HAP-1 (cell line): ENCODE measurements at places on chromosomes 12 and 14.

GRCh38 chr14:39762576-39763401 is 330.6 kb upstream of the FBXO33 start:
- no peak for DNase-seq

GRCh38 chr14:59844186-59844812 is 26.3 kb downstream of the RTN1 start:
- DNase-seq, result no peak

GRCh38 chr14:102932484-102933248 is 10.2 kb downstream of the AMN start:
- no peak for DNase-seq

- no peak for DNase-seq
Measured at GRCh38 chr12:26158078-26158764, 33.4 kb upstream of the BHLHE41 start.

DNA sequence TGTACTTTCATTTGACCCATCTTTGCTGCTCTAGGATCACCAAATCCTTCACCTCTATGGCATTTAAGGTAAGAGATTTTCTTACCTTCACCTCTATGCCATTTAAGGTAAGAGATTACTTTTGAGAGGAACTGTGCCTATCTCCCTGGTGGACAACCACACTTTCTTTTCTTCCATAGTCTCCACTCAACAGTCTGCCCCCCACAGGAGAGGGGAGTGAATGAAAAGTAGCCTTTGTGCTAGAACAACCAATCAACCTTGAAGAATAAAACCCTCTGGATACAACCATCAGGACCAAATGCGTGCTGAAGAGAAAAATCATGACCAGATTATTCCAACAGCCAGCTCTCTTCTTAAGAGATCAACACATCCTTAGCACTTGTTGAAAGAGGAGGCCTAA is 258.6 kb upstream of the TMPO start:
- DNase-seq, result no peak

DNA sequence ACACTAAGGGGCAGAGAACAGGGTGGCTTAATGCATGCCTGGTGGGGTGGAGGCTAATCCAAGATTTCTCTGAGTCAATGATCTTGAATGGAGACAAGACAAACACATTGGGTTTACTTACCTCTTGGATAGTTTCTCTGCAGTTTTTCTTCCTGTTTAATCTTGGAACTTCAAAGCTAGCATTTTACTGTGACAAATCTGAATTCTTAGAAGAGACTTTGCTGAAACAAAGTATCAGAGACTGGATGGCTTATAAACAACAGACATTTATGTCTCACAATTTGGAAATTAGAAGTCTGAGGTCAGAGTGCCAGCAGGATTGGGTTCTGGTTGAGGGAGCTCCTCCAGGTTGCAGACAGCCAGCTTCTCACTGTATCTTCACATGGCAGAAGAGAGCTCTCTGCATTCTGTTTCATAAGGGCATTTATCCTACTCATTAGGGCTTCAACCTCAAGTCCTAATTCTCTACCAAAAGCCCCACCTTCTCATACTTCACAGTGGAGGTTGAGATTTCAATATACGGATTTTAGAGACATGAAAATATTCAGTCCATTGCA is 921.8 kb downstream of the VRK1 start:
- DNase-seq, result no peak

GRCh38 chr14:68639758-68640574 is 152.9 kb downstream of the ZFP36L1 start:
- no peak for DNase-seq

GRCh38 chr12:12660201-12660600 is 35.8 kb downstream of the GPR19 start:
- DNase-seq, result peak; percentile 24

GRCh38 chr14:82447586-82447985 is 913.9 kb upstream of the SEL1L start:
- DNase-seq, result peak; percentile 86

DNA sequence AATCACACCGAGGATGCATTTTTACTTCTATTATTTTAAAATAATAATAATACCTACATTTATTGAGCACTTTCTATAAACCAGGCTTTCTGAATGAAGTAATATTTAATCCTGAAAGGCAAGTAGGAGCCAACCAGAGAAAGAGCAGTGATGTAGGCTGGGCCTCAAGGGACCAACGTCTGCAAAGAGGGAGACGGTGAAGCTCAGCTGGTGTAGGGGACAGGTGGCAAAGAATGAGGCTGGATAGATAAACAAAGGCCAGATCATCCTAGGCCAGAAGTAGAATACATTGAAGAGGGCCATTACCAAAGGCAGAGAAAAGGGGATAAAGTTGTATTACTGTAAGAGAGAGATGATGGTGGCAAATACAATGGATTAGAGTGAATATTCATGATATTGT is 810 bp upstream of the TMBIM4 start:
- no peak for DNase-seq

- no peak for DNase-seq
Measured at GRCh38 chr12:60159761-60160160, 563.9 kb downstream of the SLC16A7 start.

DNA sequence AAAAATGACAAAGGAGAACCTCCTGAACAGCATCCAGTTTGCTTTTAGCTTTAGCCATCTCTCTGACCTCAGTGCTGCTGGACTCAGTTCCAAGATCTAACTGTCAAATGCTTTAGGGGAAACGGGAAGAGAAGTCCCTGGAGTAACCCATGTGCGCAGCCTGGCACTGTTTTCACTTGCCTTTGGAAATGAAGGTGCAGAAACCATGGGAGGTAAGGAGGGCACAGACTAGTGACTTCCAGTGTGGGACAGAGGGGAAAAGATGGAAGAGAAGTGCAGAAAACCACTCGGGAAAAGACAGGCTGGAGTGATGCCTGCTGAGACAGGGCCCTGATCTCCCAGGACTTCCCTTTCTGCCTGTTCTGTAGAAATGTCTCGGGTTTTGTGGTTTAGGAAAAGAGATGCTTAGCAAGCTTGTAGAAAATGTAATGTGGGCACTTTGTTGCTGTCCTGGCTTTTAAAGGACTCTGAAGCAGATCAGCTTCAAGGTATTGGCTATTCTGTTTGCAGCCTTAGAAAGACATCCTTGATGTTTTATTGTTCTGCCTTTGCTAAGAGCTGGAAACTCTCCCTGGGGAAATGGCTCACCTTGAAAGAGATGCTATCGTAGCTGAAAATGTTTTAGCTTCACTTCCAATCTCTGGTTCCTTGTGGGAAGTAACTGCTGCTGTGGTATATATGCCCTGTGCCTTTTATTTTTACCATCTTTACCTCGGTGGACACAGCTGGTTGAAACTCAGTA is 124.6 kb upstream of the HIF1A start:
- no peak for DNase-seq

- no peak for DNase-seq
Measured at GRCh38 chr12:92943482-92944250, 14.6 kb upstream of the EEA1 start.

DNA sequence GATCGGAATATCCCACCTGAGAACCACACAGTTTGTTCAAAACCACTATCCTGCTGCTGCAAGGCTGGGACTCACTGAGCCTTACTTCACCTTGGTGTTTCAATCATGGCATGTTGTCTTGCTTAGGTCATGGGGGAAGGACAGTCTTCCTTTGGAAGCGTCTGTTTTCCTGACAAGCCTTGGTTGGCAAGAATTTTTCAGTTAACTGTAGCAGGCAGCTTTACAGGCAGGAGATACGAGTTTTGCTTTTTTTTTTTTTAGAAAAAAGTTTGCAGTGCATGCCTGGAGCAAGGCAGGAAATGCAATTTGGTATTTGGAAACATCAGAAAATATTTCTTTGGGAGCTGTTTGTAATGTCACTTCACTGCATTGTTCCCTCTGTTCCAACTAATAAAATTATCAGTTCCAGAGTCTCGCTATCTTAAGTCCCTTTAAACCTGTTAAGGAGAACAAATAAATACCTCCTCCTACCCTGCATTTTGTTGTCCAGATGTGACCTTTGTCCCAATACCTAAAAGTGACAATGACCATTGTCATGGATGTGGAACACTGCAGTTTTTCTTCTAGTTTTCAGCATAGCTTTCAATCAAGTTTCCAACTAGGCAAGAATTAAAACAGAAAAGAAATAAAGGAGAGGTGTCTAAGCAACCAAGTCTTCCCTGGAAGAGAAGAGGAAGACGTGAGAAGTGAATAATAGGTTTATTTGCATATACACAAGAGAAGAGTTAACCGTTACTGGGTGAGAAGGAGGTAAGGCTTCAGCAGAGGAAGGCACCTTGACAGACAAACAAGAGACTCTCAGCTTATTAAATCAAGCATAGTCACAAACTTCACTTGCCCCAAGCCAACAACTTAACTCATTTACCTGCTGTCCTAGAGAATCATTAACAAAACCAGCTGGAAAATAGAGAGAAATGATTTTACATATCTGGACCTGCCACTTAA is 71.4 kb upstream of the ACTN1 start:
- DNase-seq, result no peak

DNA sequence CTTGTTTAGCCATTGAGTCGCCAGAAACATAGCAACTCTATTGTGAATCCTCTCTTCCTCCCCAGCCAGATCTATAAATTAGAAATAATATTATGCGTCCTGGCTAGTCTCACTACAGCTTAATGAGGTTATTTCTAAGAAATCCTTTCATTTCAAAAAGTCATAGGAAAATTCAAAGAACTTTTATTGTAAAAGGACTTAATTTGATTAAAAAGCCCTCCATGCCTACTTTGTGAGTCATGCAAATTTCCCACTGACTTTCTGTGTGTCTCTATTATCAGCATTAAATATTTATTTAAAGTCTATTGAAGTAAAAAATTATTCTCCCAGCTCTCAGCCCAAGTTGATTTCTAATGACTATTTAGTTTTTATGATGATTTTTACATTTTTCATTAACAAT is 160.7 kb downstream of the PHLDA1 start:
- DNase-seq, result no peak

GRCh38 chr12:71430756-71431155 is 8.8 kb upstream of the LGR5 start:
- no peak for DNase-seq

GRCh38 chr12:3655328-3655900 is 97.5 kb downstream of the CRACR2A start:
- DNase-seq, result no peak

DNA sequence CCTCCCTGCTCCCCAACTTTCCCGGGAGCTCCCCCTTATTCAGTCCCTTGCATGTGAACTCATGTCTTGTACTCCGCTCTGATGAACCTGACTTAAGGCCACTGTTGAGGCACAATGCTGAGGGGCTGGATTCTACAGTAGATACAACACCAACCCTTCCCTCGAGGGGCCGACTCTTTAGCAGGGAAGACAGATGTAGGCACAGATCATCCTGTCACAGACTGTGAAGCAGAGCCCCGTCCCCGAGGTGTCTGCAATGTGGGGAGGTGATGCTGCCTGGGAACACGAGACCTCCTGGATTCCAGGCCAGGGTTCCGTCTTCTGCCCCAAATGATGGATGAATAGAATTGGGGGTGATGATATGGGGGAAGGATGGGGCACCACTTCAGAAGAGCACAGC is 175.1 kb downstream of the CHST11 start:
- DNase-seq, result no peak

GRCh38 chr14:44812672-44813071 is 149.1 kb downstream of the KLHL28 start:
- no peak for DNase-seq

GRCh38 chr14:23385642-23386265 is 8.9 kb downstream of the CMTM5 start:
- no peak for DNase-seq

DNA sequence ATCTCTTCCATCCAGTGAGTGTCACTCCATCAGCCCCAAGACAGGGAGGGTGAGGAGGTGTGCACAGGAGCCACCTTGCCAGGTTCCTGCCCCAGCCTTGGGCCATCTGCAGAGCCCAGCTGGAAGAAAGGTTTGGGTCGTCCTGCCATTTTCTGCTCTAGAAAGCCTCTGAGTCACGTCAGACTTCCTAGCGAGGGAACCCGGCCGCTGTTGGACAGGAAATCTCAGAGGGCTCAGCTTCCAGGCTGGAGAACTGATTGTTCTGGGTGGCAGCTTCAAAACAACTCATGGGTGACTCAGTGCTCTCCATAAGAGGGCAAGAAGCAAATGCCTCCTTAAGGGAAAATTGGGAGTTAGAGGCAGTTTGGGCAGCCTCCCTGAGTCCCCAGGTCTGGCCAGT is 16.6 kb downstream of the HIP1R start:
- DNase-seq, result no peak

- DNase-seq, result no peak
Measured at GRCh38 chr14:46686652-46687051, 35.1 kb upstream of the RPL10L start.

- no peak for DNase-seq
Measured at GRCh38 chr14:33704481-33704880, 246.4 kb downstream of the EGLN3 start.

DNA sequence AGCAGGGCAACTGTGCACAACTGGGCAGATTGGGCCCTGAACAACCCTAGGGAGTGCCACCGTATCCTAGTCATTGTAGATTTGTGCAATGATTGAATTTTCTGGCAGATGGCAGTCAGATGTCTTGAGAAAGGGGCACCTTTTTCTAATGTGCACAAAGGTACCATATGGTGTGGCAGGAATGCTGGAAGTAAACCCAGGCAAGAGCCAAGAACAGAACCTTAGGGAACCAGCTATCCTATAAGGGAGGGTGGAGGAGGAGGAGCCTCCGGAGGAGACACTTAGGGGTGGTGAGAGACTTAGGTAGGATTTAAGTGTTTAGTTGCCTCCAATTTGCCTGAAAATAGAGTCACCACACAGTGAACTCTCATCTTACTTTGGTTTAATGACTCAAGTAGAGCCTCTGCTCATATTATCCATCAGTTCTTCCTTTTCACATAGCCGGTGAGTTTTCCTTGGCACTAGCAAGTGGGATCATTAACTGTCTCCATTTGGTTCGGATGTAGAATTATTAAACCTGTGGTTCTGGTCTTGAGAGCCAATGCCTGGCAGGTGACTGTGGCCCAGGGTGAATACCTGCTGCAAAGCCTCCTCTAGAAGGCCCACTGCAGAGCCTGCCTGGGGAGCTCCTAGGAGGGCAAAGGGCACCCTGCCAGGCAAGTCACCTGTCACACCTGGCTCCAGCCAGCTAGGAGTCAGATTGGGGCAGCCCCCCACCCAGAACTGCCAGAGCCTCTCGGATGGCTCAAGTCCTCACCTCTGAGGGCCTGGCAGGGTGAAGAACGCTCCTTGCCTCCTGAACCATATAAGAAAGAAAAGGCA is 184.4 kb upstream of the HIF1A start:
- DNase-seq, result no peak

- DNase-seq, result no peak
Measured at GRCh38 chr12:79487386-79488110, 203.2 kb downstream of the PAWR start.

DNA sequence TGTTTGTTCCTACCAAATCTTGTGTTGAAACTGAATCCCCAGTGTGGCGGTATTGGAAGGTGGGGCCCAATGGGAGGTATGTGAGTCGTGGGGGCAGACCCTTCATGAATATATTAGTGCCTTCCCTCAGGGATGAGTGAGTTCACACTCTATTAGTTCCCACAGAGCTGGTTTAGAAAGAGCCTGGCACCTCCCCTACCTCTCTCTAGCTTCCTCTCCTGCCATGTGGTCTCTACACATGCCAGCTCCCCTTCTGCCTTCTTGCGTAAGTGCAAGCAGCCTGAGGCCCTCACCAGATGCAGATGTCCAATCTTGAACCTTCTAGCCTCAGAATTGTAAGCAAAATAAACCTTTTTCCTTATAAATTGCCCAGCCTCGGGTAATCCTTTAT is 105.8 kb downstream of the SPTSSA start:
- DNase-seq, result no peak
